ENCODE measurements at places on chromosomes 16 and 17.
A peak's percentile ranks its signal among the peaks of the same experiment; 100 is the strongest.

- no peak for DNase-seq
Observed at GRCh38 chr16:87407511-87408112, 15.5 kb downstream of the MAP1LC3B start.

DNA sequence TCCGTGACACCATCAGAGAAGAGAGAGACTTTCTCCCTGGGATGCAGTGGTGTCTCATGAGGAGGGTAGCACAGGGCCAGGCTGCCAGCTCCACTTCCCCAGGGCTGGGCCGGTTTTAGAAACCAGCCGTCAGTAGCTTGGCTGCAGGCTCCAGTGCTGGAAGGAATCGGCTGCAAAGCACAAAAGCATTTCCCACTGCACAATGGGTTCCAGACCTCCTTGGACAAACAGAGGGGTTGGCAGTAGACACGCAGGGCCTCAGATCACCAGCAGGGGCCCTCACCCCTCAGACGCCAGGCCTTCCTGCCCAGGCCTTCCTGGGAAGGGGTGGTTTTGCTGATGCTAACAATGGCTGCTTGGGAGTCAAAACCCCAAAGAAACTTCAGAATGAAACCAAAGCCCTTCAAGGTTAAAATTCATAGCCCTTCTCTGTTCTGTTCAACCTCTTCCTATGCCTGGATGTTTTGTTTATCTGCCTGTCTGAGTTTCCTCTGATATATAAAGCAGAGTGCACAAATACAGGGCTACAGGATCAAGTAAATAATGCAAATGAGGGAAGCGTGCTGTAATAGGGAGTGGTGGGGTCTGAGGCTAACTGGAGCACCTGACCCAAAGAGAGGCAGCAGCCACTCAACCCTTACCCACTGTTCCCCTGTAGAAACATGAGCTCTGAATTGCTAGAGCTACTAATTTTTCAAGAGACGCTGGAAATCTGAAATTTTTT is 26.2 kb downstream of the TEKT5 start:
- DNase-seq = peak; percentile 52

- DNase-seq = no peak
Observed at GRCh38 chr17:40064971-40065768, 2.4 kb downstream of the THRA start.

DNA sequence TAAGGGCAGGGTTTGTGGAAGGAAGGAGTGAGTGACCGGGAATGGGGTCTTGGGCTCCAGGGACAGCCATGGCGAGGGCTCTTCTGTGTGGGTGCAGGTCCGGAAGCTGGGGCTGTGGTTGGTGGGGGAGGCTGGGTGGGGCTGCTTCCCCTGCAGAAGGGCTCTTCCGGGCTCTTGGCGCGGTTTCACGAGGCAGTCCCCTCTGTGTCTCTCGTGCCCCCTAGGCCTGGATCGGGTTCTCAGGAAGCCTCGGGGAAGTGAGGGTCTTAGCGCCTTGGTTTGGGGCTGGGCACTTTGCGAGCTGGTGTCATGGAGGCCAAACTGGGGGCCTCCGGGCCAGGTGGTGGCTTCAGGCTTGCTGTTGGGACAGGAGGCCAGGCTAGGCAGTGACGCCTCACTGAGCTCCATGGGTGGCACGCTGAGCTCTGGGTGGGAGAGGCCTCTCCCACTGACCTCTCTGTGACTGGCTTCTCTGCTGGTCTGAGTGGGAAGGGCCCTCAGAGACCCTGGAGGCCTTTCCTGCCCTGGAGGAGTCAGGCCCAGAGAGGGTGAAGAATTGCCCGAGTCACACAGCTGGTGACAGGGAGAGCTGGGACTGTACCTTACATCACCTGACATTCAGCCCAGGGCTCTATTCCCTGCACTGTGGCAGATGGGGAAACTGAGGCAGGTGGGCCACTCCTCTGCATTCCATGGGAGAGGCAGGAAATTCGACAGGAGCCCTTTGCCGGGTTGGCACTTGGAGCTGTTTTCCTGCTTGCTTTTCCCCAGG is 8.2 kb downstream of the ADCY7 start:
- peak; percentile 77 for DNase-seq

DNA sequence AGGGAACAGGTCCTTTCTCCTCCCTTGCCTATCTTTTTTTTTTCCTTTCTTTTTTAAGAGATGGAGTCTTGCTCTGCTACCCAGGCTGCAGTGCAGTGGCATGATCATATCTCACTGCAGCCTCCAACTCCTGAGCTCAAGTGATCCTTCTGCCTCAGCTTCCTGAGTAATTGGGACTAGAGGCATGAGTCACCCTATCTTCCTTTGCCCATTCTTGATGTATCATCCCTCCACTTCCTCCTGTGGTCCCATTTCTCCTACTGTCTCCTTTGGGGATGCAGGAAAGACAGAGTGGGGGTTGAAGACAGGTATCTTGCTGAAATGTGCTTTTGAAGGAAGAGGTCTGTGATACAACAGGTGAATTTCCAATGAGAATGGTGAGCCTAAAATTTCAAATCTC is 5.5 kb downstream of the MYO19 start:
- no peak for DNase-seq

DNA sequence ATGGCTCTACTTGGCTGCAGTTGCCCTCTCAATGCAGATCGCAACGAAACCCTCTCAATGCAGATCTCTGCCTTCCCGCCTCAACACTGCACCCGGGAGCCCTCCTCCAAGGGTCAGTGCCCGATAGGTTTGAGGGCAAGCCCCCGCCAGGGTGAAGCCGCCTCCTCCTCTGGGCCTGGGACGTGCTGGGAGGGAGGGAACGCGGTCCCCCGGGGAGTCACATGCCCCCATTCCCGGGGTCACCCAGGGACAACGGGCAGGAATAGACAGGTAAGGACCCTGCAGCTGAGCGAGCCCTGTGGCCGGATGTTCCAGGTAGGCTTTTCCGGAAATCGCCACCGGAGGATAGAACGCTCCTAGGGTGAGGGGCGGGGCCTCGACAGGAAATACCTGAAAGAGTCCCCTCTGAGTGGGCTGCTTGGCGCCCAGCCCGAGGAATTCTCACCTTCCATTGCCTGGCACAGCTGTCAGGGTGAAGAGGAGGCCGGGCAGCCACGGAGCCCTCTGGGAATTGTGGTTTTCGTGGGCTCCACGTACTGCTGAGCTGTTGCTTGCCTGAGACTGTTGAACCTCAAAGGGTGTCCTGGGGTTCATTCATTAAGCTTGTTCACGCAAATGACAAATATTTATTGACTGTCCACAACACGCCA is 12.8 kb downstream of the ZNF174 start:
- no peak for DNase-seq

GRCh38 chr17:67431249-67432015 is 54.4 kb downstream of the PITPNC1 start:
- DNase-seq = no peak

DNA sequence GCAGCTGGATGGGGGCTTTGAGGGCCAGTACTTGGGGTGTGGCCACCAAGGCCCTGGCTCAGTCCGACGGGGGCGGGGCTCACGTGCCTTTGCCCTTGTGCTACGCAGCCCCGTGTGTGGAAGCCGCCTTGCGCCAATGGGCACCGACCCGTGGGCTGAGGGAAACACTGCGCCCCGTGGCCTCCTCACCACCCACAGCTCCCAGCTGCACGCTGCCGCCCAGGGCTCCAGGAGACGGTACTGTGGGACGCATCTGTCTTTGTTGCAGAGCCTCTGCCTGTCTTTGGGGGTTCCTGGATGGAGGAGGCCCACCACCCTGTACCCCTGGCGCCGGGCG is 7.6 kb downstream of the CDH15 start:
- DNase-seq = no peak

DNA sequence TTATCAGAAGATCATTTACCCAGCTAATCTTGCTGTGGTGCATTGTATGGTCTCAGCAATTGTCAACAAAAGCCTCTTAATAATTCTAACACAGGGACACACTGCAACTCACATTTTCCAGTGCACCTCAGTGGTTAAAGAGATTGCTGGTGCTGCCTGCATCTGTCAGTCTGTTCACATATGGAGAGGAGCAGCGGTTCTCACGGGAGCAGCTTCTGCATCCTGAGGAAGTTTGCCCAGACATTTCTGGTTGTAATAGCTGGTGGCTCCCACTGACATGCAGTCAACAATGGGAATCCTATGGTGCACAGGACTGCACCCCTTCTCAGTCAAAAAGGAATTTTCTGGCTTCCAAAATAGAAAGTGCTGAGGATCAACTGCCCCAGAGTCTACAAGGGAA is 7.8 kb downstream of the GGA2 start:
- no peak for DNase-seq

- DNase-seq = no peak
Observed at GRCh38 chr16:74778646-74779045, 4.0 kb upstream of the FA2H start.

GRCh38 chr16:59887856-59888255 is 1153.7 kb upstream of the GOT2 start:
- no peak for DNase-seq

DNA sequence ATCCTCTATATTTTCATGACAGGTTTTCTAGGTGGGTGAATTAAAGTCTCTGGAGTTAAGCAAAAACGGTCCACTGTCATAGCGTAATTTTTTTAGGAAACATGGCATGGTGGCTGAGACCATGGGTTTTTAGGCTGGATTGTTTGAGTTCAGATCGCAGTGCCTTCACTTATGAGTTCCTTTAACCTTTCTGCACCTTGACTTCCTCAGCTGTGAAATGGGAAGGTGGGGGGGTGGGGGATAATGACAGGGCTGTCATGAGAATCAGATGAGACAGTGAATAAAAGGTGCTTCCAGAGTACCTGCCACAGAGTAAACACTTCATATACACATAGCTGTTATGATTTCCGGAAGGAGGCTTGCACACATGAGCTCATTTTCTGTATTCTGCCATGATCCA is 11.8 kb downstream of the PRCD start:
- DNase-seq = no peak

DNA sequence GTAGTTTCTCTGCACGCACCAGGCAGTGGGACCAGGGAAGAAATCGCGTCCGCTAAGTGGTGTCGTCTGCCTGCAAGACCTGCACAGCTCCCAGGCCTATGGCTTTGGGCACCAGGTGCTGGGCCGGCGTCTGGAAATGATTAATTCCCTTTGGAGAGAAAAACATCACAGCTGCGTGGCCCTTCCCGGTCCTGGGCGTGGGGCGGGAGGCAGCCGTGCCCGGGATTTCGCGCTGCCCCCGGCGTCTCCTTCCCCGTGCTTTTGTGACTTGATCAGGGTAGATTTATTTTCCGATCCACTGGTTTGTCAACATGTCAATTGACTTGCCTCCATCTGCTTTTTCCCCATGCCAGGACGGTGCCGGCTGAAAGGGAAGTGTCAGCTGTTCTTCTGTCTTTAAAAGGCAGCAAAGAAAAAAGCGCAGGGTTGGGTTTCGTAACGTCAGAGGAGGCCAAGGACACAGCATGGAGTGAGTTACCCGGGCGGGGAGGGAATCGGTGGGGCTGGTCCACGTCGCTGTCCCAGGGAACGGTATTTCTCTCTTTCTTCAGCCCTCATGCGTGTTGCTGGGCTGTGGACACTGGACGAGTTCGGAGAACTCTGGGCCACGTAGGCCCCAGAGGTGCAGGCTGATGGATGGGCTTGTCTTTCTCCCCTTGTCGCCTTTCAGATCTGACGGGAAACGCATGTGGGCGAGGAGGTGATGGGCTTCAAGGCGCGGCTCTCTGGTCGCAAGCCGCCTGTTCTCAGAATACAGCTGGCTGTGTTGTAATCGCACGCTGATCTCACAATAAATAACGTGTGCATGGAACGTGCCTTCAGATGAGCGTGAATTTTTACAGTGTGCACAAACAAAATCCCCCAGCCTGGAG is 188.1 kb upstream of the ZNF469 start:
- DNase-seq = no peak

- DNase-seq = no peak
Observed at GRCh38 chr17:56893503-56893902, 20.3 kb downstream of the TRIM25 start.

DNA sequence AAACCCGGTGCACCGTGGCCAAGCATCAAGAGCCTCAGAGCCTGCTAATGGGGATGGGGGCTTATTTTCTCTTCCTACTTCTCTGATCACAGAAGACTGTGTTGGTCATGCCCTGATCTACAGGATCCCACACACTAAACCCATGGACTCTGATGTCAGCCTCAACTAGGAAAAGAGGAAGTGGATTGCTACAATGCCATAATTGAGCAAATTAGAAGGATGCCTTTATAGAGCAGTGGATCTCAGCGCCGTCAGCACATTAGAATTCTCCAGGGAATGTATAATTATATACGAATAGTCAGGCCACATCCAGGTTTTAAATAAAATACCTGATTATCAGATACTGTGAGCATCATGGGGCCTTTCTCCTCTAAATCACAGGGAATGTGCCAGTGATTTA is 64.8 kb downstream of the VAT1L start:
- no peak for DNase-seq

DNA sequence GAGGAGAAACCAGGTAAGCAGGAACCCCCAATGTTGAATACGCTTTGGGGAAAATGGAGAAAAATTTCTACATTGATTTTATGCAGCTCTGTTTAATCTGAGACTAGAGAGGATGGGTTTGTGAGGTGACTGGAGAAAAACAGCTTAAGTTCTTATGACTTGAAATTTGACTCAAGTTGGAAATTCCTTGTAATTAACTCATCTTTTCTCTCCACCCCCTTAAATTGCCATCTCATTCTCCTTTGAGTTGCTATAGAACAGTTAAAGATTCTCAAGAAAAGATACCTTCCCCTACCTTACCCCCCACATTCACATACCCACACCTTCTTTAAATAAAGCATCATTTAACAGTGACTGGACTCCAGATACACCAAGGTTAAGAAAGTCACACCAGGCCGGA is 24.2 kb downstream of the ZNRF1 start:
- no peak for DNase-seq

GRCh38 chr17:70121126-70121525 is 46.1 kb downstream of the KCNJ16 start:
- DNase-seq = no peak

- DNase-seq = no peak
Observed at GRCh38 chr16:54938212-54939028, 7.8 kb downstream of the IRX5 start.

- DNase-seq = no peak
Observed at GRCh38 chr17:70013911-70014310, 61.1 kb upstream of the KCNJ16 start.

DNA sequence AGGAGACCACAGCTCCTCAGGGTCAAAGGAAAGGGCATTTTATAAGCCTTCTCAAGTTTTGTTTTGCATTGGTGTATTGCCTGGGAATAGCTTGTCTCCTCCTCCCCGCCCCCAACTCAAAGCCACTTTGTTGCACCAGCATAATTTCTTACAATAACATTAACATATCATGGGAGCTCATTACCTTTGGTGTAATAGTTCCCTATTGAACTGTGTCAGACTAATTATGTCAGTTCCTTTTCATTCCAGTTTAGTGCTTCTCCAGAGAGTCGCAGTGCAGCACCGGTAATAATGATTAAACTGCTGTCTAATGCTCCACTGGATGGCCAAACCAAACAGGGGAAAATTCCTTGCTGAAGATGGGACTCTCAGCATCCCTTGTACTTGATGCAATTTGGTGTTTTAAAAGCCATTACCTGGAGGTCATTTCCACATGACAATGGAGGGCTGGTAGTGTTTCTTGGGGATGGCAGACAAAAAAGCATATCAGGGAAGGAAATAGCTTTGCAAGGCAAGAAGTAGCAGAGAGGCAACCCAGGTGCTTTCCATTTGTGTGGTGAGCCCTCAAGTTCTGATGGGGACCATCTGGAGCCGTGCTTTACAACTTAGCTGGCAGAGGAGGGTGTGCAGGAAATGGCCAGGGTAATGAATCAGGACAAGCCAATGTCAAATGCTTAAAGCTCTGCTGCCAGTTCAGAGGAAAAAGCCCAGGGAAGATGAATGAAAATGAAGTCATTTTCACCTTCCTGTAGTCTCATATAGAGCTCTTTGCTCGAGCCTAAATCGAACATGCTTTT is 91.5 kb upstream of the NLRP1 start:
- no peak for DNase-seq

GRCh38 chr16:1346422-1347285 is 5.0 kb downstream of the TSR3 start:
- no peak for DNase-seq

Measured in stimulated activated effector memory CD8-positive, alpha-beta T cell treated with anti-CD3 and anti-CD28 coated beads, Interleukin-12 subunit alpha, Interleukin-12 subunit beta, amount 100 ng/mL, for 72 hours (primary cell).